CD8-positive, alpha-beta memory T cell (primary cell): ENCODE measurements at places on chromosomes 3 and 15.
A peak's percentile ranks its signal among the peaks of the same experiment; 100 is the strongest.

DNA sequence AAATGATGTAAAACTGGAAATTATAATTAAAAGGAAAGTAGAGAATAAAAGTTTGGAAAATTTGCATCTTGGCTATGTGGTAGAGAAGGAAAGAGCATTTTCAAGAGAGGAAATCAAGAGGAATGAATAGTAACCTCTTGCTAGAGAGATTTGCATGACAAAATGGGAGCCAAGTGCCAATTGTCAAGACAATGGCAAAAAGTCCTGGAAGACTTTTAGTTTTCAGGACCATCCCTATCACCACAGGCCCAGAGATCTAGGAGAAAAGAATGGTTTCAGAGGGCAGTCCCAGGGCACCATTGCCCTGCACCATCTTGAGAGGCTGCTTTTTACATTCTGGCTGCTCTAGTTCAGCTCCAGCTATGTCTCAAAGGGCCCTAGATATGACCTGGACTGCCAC is 1427.6 kb downstream of the ZPLD1 start:
- DNase-seq, result no peak

- DNase-seq, result no peak
Measured at GRCh38 chr3:116806351-116806750, 96.8 kb downstream of the TUSC7 start.

DNA sequence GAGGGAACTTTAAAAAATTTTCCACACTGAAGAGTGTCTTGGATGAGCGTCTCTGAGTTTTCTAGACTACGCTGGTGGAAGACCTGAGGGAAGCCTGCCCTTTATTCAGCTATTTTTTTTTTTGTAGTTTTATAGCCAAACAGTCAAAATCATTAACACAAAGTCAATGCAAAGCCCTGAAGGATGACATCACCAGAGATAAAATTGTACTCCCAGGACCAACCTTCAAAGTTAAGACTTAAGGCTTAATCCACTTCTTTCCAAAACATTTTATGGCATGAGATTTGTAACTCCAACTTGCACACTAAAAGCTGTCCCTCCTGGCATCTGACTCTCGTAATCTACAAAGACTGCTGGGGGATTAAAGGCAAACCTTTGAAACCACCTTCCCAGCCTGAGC is 263.4 kb upstream of the LYSMD4 start:
- no peak for DNase-seq

DNA sequence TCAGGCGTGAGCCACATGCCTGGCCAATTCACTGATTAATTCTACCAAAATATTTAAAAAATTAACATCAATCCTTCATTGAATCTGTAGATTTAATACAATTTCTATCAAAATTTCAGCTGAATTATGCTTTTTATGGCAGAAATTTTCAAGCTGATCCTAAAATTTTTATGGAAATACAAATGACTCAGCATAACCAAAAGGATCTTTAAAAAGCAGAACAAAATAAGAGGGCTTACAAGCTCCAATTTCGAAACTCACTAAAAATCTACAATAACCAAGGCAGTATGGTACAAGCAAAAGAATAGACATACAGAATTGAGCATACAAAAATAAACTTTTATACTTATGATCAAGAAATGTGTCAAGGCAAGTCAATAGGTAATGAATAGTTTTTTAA is 180.4 kb upstream of the CTNNB1 start:
- DNase-seq, result no peak

DNA sequence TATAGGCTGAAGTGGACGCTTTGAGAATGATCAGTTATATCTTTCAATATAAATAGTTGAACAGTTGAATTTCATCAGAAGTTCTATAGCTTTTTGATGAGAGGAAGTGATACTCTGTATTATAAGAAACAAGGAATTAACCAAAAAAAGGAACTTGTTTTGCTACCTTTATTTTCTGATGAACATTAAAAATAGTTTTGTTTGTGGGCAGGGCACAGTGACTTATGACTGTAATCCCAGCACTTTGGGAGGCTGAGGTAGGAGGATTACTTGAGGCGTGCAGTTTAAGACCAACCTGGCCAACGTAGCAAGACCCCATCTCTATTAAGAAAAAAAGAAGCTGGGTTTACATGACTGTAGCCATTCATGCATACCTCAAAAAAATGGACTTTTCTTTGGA is 16.7 kb downstream of the BLOC1S6 start:
- DNase-seq, result no peak

GRCh38 chr3:126542340-126543241 is 16.1 kb downstream of the C3orf22 start:
- DNase-seq, result no peak

DNA sequence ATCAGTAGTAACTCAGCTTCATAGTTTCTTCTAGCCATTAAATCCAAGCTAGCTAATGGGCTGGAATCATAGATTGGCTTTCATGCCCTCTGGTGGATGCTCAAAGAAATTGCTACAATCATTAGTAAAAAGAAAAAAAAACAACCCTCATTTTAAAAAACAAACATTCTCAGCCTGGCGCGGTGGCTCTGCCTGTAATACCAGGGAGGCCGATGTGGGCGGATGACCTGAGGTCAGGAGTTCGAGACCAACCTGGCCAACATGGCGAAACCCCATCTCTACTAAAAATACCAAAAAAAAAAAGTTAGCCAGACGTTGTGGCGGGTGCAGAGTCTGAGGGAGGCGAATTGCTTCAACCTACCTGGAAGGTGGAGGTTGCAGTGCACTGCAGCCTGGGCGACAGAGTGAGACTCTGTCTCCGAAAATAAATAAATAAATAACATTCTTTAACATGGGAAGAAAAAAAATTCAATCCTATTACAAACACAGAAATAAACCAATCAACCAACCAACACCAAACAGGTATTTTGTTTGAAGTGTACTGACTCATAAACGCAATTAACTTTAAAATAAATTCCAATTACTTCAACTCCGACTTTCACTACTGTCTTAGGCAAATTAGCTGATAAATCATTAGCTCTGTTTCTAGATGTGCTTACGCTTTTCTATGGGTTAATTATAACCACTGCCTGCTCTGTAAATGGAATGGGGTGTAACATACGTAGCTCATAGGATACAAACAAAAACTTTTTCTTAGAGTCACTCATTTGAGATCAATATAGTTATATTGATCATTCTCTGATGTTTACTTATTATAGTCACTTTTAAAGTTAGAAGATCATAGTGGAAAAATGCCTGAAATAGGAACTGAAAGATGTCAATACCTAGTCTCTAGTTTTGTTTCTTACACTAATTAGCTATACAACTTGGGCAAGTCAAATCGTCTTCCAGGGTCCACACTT is 24.9 kb downstream of the TMEM207 start:
- peak; percentile 44 for DNase-seq

DNA sequence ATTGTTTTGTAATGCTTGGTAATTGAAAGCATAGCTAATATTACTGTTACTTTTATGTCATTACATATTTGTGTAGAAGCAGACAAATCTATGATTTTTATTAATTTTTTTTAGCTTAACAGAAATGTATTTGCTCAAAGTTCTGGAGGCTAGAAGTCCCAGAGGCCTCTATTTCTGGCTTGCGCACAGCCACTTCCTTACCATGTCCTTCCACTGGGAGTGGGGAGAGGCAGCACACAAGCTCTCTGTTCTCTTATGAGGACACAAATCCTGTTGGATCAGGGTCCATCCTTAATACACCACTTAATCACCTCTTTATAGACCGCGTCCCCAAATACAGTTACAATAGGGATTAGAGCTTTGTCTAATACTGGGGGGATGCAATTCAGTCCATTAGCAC is 1061.4 kb downstream of the OTOL1 start:
- DNase-seq, result no peak

GRCh38 chr3:126316501-126316939 is 40.7 kb downstream of the KLF15 start:
- no peak for DNase-seq

DNA sequence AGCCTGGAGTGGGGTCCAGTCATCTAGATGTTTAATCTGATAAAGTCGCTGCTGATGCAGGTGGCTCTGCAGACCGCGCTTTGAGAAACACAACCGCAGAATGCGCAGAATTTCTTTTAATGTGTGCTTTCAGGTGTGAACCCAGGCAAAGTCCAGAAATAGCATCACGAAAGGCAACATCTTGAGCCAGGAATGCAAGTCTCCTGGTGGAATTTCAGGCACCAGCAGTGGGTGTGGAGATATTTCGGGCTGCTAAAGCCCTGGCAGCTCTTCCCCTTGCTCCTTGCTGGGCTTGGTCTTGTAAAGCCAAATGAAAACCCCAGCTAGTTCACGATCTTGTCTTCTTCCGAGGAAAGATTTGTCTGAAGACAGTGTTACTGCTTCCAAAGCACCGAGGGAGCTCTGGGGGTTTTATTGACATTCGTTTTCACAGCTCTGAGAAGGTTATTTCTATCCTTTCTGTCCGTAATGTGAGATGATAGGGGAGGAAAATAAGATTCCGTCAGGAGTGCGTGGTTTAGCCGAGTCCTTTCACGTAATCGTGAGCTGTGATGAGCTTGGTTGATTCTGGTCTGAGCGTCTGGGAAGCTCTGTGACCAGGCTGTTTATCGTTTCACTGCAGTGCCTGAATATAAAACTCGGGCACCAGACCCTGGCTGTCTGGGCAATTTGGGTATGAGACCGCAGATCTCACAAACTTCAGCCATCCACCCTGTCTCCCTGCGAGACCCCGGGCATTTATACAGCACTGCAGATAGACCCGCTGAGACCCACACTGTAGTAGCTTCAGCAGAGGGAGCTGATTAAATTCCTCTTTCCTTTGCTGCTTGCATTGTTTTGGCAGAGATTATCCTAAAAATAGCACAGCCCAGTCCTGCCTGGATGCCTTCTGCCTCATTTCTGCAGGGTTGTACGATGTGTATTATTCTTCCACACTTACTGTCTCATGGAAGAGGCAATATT is 67.0 kb upstream of the SLC25A26 start:
- DNase-seq, result no peak

- no peak for DNase-seq
Measured at GRCh38 chr15:100635406-100636071, 33.1 kb downstream of the ASB7 start.

- no peak for DNase-seq
Measured at GRCh38 chr3:64464955-64465354, 222.8 kb downstream of the ADAMTS9 start.

- DNase-seq, result no peak
Measured at GRCh38 chr3:171654809-171655208, 155.5 kb downstream of the PLD1 start.

GRCh38 chr3:44125246-44125645 is 116.4 kb upstream of the TOPAZ1 start:
- DNase-seq, result no peak

GRCh38 chr3:86774082-86774691 is 216.8 kb downstream of the VGLL3 start:
- DNase-seq, result no peak

DNA sequence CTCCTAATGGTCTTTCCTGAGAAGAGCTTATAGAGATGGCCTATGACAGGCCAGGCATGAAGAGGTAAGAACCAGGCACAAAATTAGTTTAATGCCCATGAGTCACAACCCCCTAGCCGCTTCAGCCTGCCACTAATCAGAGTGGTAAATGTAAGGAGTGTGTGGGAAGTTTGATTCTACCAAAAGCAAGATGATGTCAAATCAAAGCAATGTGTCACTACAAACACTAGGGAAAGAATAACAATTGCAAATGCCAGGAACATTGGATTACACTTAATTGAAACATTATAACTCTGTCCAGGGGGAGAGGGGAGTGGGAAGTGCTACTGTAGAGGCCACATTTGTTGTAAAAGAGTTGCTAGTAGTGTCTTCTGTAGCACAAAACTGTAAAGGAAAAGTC is 596.6 kb upstream of the AGTR1 start:
- no peak for DNase-seq

GRCh38 chr3:29924783-29925561 is 644.1 kb downstream of the RBMS3 start:
- no peak for DNase-seq

GRCh38 chr15:73994912-73995622 is 551 bp downstream of the PML start:
- peak; percentile 25 for DNase-seq

GRCh38 chr3:164377466-164377865 is 700.8 kb downstream of the SI start:
- DNase-seq, result no peak

DNA sequence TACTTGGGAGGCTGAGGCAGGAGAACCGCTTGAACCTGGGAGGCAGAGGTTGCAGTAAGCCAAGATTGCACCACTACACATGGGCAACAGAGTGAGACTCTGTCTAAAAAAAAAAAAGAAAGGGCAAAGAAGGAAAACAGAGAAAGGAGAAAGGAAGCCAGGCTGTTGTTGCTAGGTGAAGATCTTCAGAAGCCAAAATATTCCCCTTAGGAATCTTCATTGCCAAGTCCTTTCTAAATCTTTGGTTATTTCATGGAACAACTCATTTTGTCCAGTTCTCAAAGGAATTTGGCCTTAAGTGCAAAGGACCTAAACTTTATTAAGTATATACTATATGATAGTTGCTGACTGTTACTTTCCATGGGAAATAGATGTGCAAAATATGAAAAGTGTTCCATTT is 59.2 kb upstream of the OSBPL11 start:
- no peak for DNase-seq

- DNase-seq, result no peak
Measured at GRCh38 chr3:197183582-197183981, 114.8 kb downstream of the DLG1 start.

GRCh38 chr3:118986734-118987133 is 47.9 kb downstream of the IGSF11 start:
- DNase-seq, result no peak

- no peak for DNase-seq
Measured at GRCh38 chr15:68311464-68311835, 33.9 kb downstream of the FEM1B start.

DNA sequence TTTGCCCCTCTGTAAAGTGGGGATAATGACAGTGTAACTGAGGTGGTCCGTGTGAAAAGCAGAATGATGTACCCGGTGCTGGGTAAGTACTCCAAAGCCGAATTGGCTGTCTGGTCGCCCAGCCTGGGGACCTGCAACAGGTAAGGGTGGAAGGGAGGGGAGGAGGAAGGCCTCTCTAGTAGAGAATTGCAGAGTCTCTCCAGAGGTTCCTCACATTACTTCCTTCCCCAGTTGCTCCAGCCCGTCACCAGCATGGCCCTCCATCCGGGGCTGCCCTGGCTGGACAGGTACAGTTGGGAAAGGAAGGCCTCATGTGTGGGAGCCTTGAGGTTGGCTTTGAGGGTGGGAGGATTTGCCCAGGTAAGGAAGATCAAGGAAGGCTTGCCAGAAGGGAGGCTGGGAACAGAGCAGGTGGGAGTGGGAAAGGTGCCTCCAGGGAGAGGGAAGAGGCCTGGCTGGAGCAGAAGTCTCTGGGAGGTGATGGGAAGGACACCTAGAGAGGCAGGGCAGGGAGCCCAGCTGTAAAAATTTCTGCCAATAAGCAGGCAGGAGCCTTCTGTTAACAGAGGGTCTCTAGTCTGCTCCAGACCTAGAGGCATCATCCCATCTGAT is 1.7 kb upstream of the PSTPIP1 start:
- no peak for DNase-seq

- DNase-seq, result no peak
Measured at GRCh38 chr3:134517791-134518190, 31.9 kb downstream of the CEP63 start.

- DNase-seq, result no peak
Measured at GRCh38 chr3:151918253-151919029, 45.0 kb downstream of the SUCNR1 start.

DNA sequence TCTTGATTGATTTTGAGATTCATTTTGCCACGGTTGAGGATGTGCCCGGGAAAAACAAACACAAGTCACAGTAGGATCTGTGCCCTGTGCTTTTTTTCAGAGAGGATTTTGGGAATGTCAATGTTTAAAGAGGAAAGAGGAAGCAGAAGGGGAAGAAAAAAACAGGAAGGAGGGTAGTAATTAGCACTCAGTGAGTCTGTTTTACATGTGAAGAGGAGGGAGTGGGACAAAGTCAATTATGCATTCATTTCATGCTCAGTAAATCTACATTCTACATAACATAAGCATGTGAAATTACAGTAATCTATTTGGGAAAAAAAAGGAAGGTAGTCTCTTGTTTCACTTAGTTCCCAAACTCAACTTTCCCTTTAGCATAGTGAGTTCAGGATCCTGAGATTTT is 18.3 kb upstream of the CD200 start:
- DNase-seq, result no peak
